ENCODE measurements at places on chromosomes 3 and 15.

GRCh38 chr3:71069797-71070196, 513.7 kb downstream of the FOXP1 start:
- DNase-seq = no peak

GRCh38 chr15:101368086-101368780, 73.2 kb upstream of the SNRPA1 start:
- no peak for DNase-seq

- DNase-seq = no peak
Observed at GRCh38 chr15:97479957-97480356, 480.5 kb upstream of the ARRDC4 start.

- no peak for DNase-seq
Observed at GRCh38 chr3:181839039-181839915, 127.6 kb downstream of the SOX2 start.

- no peak for DNase-seq
Observed at GRCh38 chr3:43365601-43366305, 79.4 kb downstream of the SNRK start.

GRCh38 chr3:39466988-39467387, 492 bp upstream of the MOBP start:
- no peak for DNase-seq

- DNase-seq = no peak
Observed at GRCh38 chr15:69400850-69401249, 13.3 kb upstream of the KIF23 start.

DNA sequence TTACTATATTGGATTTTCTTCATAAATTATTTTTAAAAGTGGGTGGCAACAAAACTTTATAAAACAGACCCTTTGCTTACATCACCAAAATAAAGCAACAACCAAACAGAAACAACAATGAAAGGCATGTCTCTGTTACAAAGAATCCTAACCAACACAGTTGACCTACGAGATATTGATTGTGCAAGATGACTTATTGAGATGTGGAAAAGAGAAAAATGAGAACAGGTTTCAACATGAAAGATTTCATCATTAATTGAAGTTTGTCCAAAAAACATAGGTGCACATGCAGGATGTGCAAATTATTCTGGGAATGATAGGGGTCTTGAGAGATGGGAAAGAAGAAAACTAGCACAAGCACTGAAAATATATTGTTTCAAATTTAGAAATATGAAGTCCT, 9.0 kb downstream of the GMNC start:
- no peak for DNase-seq

DNA sequence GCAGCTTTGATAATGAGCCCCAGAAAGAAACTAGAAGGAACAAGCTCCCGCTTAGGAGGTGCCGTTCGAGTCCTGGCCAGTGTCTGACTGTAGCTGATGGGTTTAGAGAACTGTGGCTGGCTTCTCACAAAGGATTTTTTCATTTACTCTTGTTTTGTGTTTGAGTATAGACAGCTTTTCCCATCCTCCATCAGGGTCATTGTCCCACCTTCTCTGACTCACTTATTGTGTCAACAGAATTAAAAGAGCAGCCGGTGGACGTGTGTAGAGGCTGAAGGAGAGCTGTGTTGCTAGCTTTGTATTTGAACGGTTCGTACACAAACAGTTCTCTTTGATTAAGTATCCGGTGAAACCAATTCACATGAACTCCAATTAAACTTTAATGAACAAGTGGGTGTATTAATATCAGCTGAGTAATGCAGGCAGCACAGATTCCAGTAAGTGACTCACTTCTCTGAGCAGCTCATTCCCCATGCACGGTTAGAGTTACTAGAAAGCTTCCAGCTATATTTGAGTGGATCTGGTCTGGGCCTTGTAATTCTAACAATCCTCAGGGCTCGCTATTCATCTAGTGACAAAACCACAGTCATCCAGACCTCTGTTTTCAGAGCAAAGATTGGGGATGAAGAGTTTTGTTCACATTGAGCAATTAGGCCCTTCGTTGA, 141.0 kb downstream of the LPP start:
- no peak for DNase-seq

- no peak for DNase-seq
Observed at GRCh38 chr3:167538081-167538480, 64.2 kb upstream of the SERPINI2 start.

GRCh38 chr3:42061025-42061712, 30.0 kb upstream of the TRAK1 start:
- no peak for DNase-seq

GRCh38 chr3:140499114-140499757, 178.6 kb upstream of the TRIM42 start:
- no peak for DNase-seq

- DNase-seq = no peak
Observed at GRCh38 chr3:29291982-29292363, 11.1 kb downstream of the RBMS3 start.

- no peak for DNase-seq
Observed at GRCh38 chr15:32956006-32956405, 238.2 kb downstream of the GREM1 start.

GRCh38 chr15:36110659-36110993, 468.8 kb upstream of the CDIN1 start:
- no peak for DNase-seq

DNA sequence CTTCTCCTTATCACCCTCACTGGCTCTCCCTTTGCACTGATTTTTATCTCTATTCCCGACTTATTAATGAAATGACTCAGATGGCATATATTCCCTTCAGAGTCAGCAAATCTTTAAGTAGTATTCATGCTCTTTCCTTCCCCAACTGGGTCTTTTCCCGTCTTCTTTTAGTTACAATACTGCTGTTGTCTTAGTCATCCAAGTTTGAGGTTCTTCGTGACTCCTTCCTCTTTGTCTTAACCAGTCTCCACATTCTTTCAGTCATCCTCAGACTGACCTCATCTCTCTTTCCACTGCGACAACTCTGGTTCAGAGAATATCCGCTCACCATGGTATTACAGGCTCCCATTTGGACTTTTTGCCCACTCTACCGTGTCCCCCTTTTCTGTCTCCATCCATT, 12.4 kb downstream of the WDR5B start:
- DNase-seq = no peak

GRCh38 chr3:132987396-132987795, 50.8 kb upstream of the TMEM108 start:
- no peak for DNase-seq

GRCh38 chr3:48896936-48897335, 1.7 kb downstream of the SLC25A20 start:
- DNase-seq = no peak

GRCh38 chr15:52481915-52482314, 46.8 kb downstream of the MYO5A start:
- no peak for DNase-seq

- no peak for DNase-seq
Observed at GRCh38 chr3:23377928-23378672, 175.0 kb downstream of the UBE2E2 start.

GRCh38 chr3:129690406-129690805, 83.9 kb upstream of the PLXND1 start:
- no peak for DNase-seq

- no peak for DNase-seq
Observed at GRCh38 chr3:106013971-106014370, 145.2 kb upstream of the CBLB start.

- no peak for DNase-seq
Observed at GRCh38 chr3:52319921-52320595, 3.9 kb downstream of the DNAH1 start.

DNA sequence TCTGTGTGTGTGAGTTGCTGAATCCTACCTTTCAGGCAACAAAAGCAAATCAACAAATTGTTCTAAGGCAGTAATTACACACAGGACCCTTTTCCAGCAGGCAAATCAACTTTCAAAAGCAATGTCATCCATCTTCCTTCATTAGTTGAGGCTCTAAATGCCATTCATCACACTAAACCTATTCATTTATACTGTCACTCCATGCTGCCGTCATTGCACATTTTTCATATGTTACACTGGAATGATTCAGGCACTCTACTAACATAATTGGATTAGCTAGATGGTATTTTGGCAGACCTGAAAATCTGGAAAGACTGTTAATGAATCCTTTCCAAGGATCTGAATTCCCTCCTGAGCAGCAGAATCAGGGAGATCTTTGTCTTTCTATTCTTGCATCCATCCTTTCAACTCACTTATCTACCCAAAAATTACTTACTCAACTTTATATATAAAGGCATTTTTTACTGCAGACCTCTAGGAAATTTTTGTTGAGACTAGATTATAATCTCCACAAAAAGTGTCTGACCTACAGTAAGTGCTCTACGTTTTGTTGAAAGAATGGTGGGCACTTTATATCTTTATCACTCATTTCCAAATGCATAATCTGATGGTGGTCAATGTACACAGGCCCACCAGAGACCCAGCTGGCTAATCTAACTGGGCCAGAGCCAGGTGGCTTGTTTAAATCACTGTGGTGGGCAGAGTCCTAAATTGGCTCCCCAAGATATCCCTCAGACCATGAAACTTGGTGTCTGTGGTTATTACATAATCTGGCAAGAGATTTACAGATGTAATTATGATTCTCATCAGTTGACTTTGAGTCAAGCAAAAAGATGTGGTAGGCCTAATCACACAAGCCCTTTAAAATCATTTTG, 25.0 kb downstream of the MIX23 start:
- no peak for DNase-seq

GRCh38 chr3:169131690-169132464, 531.6 kb downstream of the MECOM start:
- no peak for DNase-seq

- DNase-seq = no peak
Observed at GRCh38 chr15:89198196-89198595, 23.2 kb downstream of the RLBP1 start.

DNA sequence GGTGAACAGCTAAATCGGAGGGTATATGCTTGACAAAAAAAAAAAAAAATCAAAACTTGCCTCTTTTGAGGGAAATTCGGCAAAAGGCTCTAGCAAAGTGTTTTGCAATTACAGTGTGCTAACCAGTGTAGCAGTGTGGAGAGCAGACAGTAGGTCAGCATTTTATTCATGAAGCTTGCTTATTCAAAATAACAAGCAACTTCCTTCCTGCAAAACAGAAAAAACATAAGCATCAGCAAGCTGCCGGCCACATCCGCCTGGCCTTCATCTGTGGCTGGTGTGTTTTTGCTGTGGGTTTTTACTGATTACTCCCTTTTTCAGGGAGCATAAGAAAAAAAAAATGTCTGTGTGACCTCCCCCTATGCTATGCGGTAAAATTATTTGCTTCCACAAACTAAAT, 434.1 kb downstream of the OCA2 start:
- DNase-seq = no peak

DNA sequence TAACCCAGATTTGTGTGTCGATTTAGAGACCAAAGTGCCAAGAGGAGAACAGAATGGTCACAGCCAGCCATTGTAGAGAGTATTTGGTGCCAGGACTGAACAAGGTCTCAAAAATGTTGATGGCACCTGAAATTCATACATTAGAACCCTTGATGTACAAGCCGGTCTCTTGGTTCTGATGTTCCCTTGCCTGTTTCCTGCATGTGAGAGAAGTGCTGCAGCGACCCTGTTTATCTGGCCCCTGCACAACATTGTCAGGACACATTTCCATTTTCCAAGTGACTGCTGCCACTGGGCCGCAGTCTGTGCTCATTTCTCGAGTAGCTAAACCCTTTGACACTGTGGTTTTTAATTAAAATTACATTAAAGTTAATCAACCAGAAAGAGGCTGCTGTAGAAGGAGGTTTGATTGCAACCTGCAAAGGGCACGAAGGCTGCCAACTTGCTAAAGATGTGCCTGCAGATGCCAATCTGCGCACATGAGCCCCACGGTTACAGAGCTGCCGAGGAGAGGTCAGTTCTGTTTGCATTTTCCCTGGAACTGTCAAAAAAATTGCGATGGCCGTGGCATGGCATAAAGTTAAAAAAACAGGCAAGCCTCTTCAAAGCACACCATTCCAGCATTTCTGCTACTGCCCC, 136.4 kb upstream of the CMC1 start:
- no peak for DNase-seq

GRCh38 chr3:12629560-12629959, 34.4 kb downstream of the RAF1 start:
- DNase-seq = no peak

- no peak for DNase-seq
Observed at GRCh38 chr3:113897373-113897777, 50.4 kb upstream of the ZDHHC23 start.

GRCh38 chr15:63473749-63473998, 30.7 kb upstream of the USP3 start:
- no peak for DNase-seq

GRCh38 chr3:171812811-171813210, 2.5 kb upstream of the PLD1 start:
- no peak for DNase-seq

GRCh38 chr3:17752436-17752835, 10.0 kb upstream of the TBC1D5 start:
- DNase-seq = no peak

GRCh38 chr3:152355744-152356665, 87.3 kb downstream of the MBNL1 start:
- no peak for DNase-seq

DNA sequence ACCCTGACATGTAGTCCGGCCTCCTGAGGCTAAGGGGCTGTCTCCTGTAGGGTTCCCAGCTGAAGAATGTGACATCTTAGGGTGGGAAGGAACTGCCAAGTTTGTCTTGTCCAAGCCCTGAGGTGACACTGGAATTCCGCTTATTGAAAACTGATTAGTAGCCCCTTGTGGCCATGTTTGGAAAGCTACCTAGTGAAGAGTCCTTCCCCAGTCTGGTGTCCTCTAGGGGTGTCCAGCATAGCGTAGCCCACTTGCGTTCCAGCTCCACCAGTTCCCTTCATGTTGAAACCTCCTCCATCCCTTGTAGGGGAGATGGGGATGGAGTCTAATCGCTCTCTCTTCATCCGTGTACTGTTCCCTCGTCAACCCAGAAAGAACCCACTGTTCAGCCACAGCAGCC, 79.5 kb downstream of the CHDH start:
- DNase-seq = no peak

DNA sequence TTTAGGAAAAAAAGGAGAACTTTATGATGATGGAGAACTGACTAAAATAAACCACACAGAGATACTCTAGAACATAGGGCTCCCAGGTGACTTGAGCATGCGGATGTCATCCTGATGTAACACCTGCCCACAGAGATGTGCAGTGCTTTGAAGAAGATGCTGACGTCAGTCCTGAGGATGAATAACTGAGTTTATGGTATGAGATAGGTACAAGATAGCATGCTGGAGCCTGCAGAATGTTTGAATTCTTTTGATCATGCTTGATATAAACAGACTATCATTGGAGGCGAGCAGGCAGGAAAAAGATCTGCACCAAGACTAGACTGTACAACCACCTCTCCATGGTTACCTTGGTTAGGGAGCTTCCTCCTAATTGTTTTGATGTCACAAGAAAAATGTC, 12.4 kb downstream of the CCR4 start:
- DNase-seq = no peak

- DNase-seq = no peak
Observed at GRCh38 chr3:27943106-27943505, 221.0 kb upstream of the EOMES start.

GRCh38 chr3:57004229-57004628, 56.2 kb upstream of the SPATA12 start:
- no peak for DNase-seq

Measured in mesothelial cell of epicardium (in vitro differentiated cells).